ENCODE measurements at places on chromosomes 7 and 10. TPM values are rescaled to one million over a fixed set of nuclear protein-coding genes. Genes with fewer than 3 reads are reported as not detected.

GRCh38 chr7:150949564-150949963, 28.6 kb downstream of the KCNH2 start:
- peaks cover 57% of the 10 kb centered on the region for H3K4me1 ChIP-seq
- H3K36me3 ChIP-seq, result peaks cover 54% of the 10 kb centered on the region
- no peak overlapping the region for H3K27ac ChIP-seq
- H3K4me3 ChIP-seq, result no peak overlapping the region
- H3K27me3 ChIP-seq, result no peaks in the 10 kb centered on the region

GRCh38 chr10:61860964-61861758, 40.3 kb upstream of the ARID5B start:
- H3K27ac ChIP-seq, result no peak overlapping the region
- no peak for DNase-seq

CYP2C19 gene
- 0.17 TPM for total RNA-seq

ZNHIT1 gene
- 60.6 TPM for total RNA-seq

RAMP3 gene
- 50.0 TPM for total RNA-seq

LLCFC1 gene
- not detected for total RNA-seq

OR2A7 gene
- total RNA-seq, result not detected

GRCh38 chr7:33550363-33550762, 355.0 kb upstream of the BMPER start:
- H3K27me3 ChIP-seq, result no peaks in the 10 kb centered on the region
- H3K27ac ChIP-seq, result no peak overlapping the region
- DNase-seq, result no peak
- H3K36me3 ChIP-seq, result no peaks in the 10 kb centered on the region
- peaks cover 9% of the 10 kb centered on the region for H3K4me1 ChIP-seq

GRCh38 chr7:138029941-138030340, 28.1 kb upstream of the CREB3L2 start:
- H3K27me3 ChIP-seq, result no peaks in the 10 kb centered on the region
- no peaks in the 10 kb centered on the region for H3K4me1 ChIP-seq
- no peak overlapping the region for H3K27ac ChIP-seq
- no peak for DNase-seq

- H3K27ac ChIP-seq, result no peak overlapping the region
- H3K4me1 ChIP-seq, result peaks cover 7% of the 10 kb centered on the region
- peaks cover 20% of the 10 kb centered on the region for H3K36me3 ChIP-seq
- no peak for DNase-seq
- no peaks in the 10 kb centered on the region for H3K27me3 ChIP-seq
- H3K4me3 ChIP-seq, result no peak overlapping the region
Measured at GRCh38 chr7:112347088-112347487, 103.2 kb upstream of the IFRD1 start.

DNA sequence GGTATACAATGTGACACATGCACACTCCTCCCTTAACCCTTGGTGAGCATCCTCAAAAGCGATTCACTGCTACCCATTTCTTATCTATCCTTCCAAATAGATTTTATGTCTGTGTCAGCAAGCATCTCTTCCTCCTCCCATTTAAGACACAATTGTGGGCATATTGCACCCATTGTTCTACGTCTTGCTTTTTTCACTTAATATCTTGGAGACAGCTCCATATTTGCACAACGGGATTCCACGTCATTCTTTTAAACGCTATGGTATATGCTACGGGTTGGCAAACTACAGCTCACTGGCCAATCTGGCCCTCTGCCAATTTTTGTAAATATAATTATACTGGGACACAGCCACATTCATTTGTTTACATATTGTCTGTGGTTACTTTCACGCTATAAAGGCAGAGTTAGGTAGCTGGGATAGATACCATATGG, 88.6 kb downstream of the RNF216 start:
- H3K4me1 ChIP-seq, result peaks cover 99% of the 10 kb centered on the region
- peak overlapping the region; percentile 91 for H3K27ac ChIP-seq
- no peaks in the 10 kb centered on the region for H3K27me3 ChIP-seq
- peak overlapping the region; percentile 62 for H3K4me3 ChIP-seq
- H3K36me3 ChIP-seq, result no peaks in the 10 kb centered on the region
- no peak for DNase-seq

GRCh38 chr7:120114626-120115025, 158.3 kb upstream of the KCND2 start:
- DNase-seq, result no peak
- H3K4me3 ChIP-seq, result no peak overlapping the region
- H3K27ac ChIP-seq, result no peak overlapping the region
- no peaks in the 10 kb centered on the region for H3K4me1 ChIP-seq
- H3K27me3 ChIP-seq, result no peaks in the 10 kb centered on the region
- no peaks in the 10 kb centered on the region for H3K36me3 ChIP-seq

GRCh38 chr7:135206941-135207391, 4.4 kb downstream of the WDR91 start:
- H3K27me3 ChIP-seq, result no peaks in the 10 kb centered on the region
- no peak overlapping the region for H3K27ac ChIP-seq
- no peak for DNase-seq
- H3K4me1 ChIP-seq, result peaks cover 51% of the 10 kb centered on the region

LDB1 gene
- total RNA-seq, result 60.1 TPM

CNPY1 gene
- not detected for total RNA-seq

GRCh38 chr7:106181658-106182265, 69.7 kb upstream of the SYPL1 start:
- H3K27me3 ChIP-seq, result no peaks in the 10 kb centered on the region
- DNase-seq, result no peak
- H3K4me1 ChIP-seq, result peaks cover 11% of the 10 kb centered on the region
- H3K4me3 ChIP-seq, result no peak overlapping the region
- no peak overlapping the region for H3K27ac ChIP-seq

DNA sequence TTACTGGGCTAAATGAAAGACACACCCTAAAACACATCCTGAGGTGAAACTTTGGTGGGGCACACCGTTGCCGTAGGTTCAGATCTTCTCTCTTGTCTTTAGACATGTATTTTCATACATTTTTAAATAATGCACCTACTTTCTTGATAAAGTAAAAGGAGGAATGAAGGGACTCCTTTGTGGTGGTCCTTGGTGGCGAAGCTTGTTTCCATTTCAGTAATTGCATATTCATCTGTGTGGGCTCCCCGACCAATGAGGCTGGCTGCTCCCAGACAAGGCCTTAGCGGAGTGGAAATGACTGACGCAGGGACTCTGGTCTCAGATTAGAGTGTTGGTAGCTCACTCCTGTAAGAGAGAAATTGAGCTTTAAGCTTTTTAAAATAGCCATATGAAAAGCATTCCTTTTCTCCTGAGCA, 815 bp downstream of the CCSER2 start:
- H3K4me1 ChIP-seq, result peaks cover 48% of the 10 kb centered on the region
- H3K27me3 ChIP-seq, result no peaks in the 10 kb centered on the region
- no peaks in the 10 kb centered on the region for H3K36me3 ChIP-seq

DNA sequence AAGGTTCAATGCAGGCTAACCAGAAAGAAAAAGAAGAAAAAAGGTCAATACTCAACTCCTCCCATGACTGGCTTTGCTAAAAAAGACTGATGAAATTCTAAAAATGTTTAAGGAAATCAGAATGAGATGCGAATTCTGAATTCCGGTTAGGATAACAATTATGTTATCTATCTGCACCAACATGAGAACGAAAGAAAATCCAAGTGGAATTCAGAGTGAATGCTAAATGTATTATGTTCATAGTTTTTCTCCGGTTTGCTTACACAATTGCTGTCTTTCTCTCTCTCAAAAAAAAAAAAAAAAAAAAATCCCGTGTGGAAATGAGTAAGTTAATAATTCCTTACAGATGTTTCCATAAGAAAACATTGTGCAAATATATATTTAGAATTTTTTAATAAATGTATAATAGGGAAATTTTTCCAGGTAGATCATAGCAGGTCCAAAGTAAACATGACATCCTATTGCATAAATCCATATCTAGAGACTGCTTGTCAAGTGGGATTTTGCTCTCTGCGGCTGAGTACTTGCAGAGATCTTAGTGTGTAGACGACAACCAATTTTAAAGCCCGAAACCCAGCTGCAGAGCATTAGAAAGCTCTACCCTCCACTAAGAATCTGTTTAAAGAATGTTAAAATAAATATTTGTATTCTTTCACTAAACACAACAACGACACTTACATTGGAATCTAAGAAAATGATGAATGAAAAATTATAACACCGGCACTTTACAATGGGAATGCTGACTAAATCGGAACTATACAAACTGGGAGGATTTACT, 104.0 kb downstream of the JAZF1 start:
- H3K4me1 ChIP-seq, result peaks cover 55% of the 10 kb centered on the region
- DNase-seq, result no peak
- no peaks in the 10 kb centered on the region for H3K27me3 ChIP-seq
- no peaks in the 10 kb centered on the region for H3K36me3 ChIP-seq

DNA sequence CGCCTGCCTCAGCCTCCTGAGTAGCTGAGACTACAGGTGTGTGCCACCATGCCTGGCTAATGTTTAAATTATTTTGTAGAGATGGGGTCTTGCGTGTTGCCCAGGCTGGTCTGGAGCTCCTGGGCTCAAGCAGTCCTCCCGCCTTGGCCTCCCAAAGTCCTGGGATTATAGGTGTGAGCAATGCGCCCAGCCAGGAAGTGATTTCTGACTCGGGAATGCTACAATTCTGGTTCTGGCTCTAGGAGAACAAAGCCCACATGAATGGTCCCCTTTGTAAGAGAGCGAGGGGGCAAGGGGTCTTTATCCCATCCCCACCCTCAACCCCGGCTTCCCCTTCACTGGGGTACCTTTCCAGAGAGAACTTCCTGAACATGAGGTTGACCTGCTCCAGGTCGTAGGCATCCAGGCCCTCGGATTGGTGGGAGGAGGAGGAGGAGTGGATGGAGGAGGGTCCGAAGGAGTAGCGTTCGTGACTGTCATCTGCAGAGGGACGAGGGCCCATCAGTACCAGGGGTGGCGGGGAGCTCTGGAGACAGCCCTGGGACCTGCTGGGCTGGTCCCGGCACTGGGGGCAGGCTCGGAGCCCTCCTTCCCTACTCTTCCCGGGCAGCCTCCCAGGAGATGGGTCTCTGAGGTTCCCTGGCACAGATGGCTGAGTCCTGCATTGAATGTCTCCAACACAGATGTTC, 79.9 kb upstream of the GNA12 start:
- H3K4me1 ChIP-seq, result no peaks in the 10 kb centered on the region
- no peak for DNase-seq
- H3K27ac ChIP-seq, result no peak overlapping the region
- H3K36me3 ChIP-seq, result no peaks in the 10 kb centered on the region

- H3K27me3 ChIP-seq, result no peaks in the 10 kb centered on the region
- H3K4me1 ChIP-seq, result no peaks in the 10 kb centered on the region
- DNase-seq, result no peak
- H3K27ac ChIP-seq, result no peak overlapping the region
- H3K36me3 ChIP-seq, result no peaks in the 10 kb centered on the region
- H3K4me3 ChIP-seq, result no peak overlapping the region
Measured at GRCh38 chr7:68176974-68177373, 1180.3 kb downstream of the TYW1 start.

GPR26 gene
- total RNA-seq, result not detected

GRCh38 chr7:86965727-86966120, 93.7 kb downstream of the ELAPOR2 start:
- no peaks in the 10 kb centered on the region for H3K27me3 ChIP-seq
- no peaks in the 10 kb centered on the region for H3K36me3 ChIP-seq
- no peak overlapping the region for H3K4me3 ChIP-seq
- DNase-seq, result no peak
- no peak overlapping the region for H3K27ac ChIP-seq

DNA sequence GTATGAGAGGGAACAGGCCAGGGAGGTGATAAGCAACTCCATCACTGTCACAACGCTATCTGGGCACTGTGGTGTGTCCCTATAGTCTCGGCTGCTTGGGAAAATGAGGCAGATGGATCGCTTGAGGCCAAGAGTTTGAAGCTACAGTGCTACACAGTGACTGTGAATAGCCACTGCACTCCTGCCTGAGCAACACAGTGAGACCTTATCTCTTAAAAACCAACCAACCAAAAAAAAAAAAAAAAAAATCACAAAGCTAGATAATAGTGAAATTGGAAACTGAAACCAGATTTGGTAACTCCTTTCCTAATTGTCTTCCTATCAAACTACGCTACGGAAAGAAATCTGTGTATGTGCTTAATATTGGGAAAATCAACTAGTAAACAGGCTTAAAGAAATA, 14.1 kb downstream of the MICU1 start:
- DNase-seq, result no peak
- no peaks in the 10 kb centered on the region for H3K36me3 ChIP-seq
- H3K4me1 ChIP-seq, result peaks cover 13% of the 10 kb centered on the region
- H3K27ac ChIP-seq, result no peak overlapping the region
- no peaks in the 10 kb centered on the region for H3K27me3 ChIP-seq

DNA sequence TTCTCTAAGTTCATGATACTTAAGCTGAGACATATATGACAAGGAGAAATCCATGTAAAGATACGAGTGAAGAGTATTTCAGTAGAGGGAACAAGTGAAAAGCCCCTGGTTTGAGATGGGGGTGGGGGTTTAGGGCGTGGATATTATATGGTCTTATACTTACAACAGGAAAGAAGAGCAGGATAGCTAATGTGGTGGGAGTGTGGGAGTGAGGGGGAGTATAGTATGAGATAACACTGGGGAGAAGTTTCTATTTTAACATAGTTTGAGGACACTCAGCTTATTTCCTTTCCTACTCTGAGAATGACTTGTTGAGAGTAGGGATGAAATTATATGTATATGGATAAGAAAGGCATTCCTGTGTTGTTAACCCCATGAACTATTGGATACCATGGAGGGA, 36.5 kb downstream of the MCU start:
- no peak overlapping the region for H3K4me3 ChIP-seq
- no peaks in the 10 kb centered on the region for H3K36me3 ChIP-seq
- H3K27me3 ChIP-seq, result no peaks in the 10 kb centered on the region
- no peak for DNase-seq
- no peak overlapping the region for H3K27ac ChIP-seq
- peaks cover 11% of the 10 kb centered on the region for H3K4me1 ChIP-seq

GRCh38 chr10:80203835-80204676, 1.3 kb downstream of the ANXA11 start:
- peak overlapping the region; percentile 91 for H3K4me3 ChIP-seq
- peaks cover 89% of the 10 kb centered on the region for H3K4me1 ChIP-seq
- no peaks in the 10 kb centered on the region for H3K27me3 ChIP-seq
- H3K36me3 ChIP-seq, result no peaks in the 10 kb centered on the region

DNA sequence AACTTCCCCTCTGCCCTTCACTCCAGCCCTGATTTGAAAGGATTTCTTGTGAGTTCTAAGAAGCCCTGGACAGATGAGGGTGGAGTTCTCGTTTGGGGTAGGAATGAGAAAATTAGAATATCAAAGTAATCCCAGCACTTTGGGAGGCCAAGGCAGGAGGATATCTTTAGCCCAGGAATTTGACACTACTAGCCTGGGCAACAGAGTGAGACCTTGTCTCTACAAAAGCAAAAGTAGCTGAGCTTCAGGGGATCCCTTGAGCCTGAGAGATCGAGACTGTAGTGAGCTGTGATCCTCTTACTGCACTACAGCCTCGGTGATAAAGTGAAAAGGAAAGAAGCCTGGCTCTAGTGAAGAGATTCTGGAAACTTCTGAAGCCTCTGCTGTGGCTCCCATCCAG, 76.2 kb downstream of the TET1 start:
- no peak overlapping the region for H3K27ac ChIP-seq
- no peak overlapping the region for H3K4me3 ChIP-seq
- peaks cover 6% of the 10 kb centered on the region for H3K36me3 ChIP-seq
- no peak for DNase-seq
- no peaks in the 10 kb centered on the region for H3K4me1 ChIP-seq

GRCh38 chr10:52645187-52645758, 127.3 kb downstream of the MBL2 start:
- H3K36me3 ChIP-seq, result no peaks in the 10 kb centered on the region
- H3K27me3 ChIP-seq, result peaks cover 6% of the 10 kb centered on the region
- H3K27ac ChIP-seq, result no peak overlapping the region

Data from esophagus muscularis mucosa (tissue), 4 donors.